ENCODE measurements at places on chromosomes 16 and 17.

GRCh38 chr17:51840688-51841087, 317.8 kb downstream of the CA10 start:
- DNase-seq = no peak

DNA sequence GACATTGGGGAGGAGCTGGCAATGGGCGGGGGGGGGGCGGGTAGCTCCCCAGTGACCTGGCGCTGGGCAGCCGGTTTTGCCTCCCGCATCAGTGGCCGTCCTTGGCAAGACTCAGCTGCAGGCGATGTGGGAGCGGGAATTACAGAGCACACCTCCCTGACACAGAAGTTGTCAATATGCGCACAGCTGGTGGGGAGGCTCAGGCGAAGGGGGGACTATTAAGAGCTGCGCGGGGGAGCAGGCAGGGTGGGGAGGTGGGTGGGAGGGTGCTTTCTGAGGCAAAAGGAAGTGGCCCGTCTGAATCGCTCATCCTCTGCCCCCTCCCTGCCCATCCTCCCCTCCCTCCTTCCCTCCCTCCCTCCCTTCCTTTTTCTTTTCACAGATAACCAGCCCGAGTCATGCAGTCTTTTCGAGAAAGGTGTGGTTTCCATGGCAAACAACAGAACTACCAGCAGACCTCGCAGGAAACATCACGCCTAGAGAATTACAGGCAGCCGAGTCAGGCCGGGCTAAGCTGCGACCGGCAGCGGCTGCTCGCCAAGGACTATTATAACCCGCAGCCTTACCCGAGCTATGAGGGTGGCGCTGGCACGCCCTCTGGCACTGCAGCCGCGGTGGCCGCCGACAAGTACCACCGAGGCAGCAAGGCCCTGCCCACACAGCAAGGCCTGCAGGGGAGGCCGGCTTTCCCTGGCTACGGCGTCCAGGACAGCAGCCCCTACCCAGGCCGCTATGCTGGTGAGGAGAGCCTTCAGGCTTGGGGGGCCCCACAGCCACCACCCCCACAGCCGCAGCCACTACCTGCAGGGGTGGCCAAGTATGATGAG, 44.0 kb downstream of the SREBF1 start:
- DNase-seq = peak; percentile 52

DNA sequence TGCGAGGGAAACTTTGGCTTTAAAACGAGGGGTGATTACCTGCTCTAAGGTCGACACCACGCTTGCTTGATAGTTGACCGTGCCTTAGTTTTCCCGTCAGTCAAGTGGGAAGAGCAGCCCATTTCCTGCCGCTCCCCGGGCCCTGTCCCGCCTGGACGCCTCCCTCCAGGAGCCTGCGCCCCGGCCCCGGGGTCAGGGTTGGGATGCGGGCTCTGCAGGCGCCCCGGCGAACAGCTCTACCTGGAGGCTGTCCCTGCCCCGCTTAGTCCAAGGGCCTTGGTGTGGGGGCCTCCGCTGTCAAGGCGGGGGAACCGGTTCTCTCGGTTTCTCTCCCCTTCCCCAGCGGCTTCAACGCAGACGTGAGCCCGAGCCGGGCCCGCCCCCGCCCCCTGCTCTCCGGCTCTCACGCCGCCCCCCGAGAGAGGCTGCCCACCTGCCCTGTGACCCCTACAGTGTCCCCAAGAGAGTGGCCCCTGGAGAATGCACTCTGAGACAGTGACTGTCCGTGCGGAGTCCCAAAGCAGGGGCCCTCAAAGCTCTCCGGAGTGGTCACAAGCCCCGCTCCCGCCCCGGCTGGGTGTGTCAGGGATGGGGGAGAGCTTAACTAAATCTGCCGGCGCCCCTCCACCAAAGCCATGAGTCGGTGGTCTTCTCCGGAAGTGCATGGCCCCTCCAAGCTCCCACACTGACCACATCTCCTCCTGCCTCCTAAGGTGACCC, 117.4 kb upstream of the SMURF2 start:
- DNase-seq = no peak

- DNase-seq = no peak
These were observed at the start of gene PMFBP1 for GRCh38 chr16:72172105-72173034. TSS of gene PMFBP1 (minus strand) at chr16:72172155. CDS start at chr16:72171208, 947 bp downstream.

DNA sequence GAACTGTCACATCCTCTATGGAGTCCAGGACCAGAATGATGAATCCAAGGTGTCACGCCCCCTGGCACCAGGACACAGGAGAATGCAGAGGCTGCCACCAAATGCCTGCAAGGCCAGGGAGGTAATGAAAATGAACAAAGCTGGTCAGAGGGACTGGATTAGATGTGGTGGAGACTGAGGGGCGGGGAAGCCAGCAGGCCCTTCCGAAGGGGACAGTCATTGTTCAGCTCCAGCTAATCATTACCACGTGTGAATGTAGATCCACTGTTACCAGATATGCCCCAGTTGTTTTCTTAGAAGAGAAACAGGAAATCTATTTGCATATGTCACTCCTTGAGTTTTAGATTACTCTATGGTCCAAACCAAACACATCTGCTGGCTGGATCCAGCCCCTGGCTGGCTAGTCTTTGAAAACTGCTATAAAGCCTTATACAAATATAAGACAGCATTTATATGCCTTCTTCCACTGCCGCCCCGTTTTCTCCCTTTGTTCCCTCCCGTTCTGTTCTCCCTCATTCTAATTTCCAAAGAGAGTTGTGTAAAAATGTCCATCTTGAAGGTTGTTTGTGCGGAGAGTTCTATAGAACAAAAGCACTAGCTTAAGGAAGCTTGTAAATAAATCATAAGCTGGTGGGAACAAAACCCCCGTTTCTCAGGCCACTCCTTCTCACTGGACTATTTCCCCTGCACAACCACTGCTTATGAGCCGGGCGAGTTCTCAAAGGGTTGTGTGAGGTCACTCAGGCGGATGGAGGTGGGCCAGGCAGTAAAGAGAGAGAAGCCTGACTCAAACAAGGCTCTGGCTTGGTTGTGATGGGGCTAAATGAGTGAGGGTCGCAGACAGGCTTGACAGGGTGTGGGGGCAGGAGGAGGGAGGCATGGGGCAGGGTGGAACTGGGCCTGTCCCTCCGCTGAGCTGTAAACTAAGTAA, 14.2 kb downstream of the CRYM start:
- no peak for DNase-seq

Data from DND-41 (cell line).